Skeletal muscle cell (primary cell): ENCODE measurements at places on chromosomes 2 and 18.

- DNase-seq, result no peak
Observed at GRCh38 chr2:158197940-158198339, 96.3 kb downstream of the UPP2 start.

DNA sequence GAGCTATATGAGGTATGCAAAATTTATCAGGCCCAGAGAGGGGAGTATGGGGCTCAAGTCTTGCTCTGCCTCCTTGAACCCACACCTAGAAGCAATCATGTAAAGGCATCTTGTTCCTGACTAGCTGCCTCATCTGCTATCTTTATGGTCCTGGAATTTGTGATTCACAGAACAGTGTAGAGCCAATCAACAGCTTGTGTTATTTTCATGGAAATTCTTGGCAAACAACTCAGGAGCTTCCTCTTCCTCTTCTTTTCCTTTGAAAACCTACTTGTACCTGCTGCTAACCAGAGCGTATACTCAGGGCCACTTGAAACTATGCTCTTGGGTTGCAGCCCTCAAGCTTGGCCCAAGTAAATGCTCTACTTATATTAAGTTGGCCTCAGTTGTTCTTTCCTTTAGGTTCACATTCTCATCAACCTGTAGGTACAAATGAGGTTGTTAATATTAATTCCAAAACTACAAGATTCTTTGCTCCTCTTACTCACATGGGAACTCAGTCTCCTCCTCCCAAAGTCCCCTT, 3.5 kb upstream of the NOSTRIN start:
- DNase-seq, result no peak

DNA sequence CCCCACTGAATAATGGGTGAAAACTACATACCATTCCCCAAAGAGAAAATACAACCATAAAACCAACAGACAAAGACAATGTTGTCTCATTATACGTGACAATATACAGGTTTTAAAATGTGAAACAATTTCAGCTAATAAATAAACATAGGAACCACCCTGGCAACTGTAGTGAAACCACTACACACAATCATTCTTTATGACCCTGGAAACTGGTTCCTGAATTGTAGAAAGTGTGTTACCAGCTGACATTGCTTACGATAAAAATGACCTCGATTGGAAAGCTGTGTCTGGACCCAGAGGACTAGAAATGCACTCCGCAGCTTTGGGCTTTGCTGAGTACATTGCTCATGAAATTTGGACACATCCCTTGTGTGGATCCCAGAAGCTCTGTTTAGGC, 73.9 kb upstream of the LPIN2 start:
- no peak for DNase-seq

DNA sequence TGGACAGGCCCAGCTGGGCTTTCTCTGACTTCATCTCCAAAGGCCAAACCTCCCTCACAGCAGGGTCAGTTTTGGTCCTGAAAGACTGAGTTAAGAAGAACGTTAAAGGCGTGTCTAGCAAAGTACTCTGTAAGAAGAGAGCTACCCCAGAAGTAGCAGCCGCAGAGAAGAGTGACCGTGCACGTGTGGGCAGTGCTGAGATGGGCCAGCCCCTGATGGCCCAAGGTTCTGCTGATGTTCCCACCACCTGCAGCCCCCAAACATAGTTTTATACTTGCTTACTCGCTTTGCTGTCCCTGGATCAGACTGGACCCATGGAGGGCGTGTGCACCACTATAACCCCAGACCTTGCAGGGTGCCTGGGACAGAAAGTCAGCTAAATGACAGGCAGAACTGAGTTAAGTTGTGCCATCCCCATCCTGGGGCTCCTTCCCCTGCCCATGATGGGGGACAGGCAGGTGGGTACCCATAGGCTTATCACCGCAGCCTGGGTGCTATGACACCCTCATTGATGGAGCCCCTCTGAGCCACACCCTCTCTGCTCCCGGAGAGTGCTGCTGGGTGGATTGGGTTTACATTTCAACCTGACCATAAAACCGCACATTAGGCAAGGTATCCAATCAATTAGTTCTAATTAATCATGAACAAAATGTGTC, 367.3 kb upstream of the HS6ST1 start:
- DNase-seq, result no peak

DNA sequence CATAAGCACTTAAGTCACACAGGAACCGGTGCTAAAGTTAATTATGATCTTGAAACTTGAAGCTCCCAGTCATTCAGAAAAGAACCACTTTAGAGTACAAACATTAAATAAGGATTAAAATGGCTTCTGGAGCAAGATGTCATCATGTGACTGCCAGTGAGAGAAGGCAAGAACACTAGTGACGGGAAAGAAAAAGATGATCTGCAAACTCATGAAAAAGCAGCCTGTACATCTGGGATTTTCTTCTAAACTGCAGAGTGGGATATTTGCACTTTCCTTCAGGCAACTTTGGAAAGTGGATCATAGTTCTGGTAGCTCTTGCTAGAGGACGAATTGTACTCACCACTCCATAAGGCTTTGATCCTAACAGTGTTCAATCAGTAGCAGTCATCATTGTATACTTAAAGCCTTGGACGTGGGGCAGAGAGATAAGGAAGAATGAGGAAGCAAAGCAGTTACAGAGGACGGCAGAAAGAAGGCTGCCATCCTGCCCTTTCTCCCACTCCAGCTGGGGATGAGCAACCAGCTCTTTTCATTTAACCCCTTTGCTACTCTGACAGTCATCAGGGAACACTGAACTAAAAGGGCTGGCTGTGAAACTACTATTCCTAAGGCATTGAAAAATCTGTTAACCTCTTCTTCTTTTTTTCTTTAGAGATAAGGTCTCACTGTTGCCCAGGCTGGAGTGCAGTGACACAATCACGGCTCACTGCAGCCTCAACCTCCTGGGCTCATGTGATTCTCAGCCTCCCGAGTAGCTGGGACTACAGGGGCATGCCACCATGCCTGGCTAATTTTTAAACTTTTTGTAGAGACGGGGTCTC, 18.1 kb downstream of the ABHD3 start:
- DNase-seq, result no peak

DNA sequence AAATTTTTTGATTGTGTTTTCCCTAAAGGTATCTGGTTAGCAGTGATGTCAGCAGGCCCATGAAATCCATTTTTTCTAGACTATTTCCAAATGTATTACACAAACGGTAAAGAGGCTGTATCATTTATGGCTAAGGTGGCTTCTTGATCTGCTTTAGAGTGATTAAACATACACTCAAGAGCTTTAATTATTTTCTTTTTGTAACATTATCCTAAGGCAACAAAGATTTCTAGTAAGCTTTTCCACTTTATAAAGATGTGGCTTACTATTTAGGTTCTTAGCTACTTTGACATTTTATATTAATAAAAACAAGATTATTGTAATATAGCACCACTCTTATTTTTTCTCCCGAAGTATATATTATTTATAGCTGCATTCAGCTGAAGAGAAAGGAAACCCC, 16.5 kb downstream of the MFF start:
- no peak for DNase-seq

- DNase-seq, result no peak
Observed at GRCh38 chr2:66334237-66335029, 100.5 kb upstream of the MEIS1 start.

DNA sequence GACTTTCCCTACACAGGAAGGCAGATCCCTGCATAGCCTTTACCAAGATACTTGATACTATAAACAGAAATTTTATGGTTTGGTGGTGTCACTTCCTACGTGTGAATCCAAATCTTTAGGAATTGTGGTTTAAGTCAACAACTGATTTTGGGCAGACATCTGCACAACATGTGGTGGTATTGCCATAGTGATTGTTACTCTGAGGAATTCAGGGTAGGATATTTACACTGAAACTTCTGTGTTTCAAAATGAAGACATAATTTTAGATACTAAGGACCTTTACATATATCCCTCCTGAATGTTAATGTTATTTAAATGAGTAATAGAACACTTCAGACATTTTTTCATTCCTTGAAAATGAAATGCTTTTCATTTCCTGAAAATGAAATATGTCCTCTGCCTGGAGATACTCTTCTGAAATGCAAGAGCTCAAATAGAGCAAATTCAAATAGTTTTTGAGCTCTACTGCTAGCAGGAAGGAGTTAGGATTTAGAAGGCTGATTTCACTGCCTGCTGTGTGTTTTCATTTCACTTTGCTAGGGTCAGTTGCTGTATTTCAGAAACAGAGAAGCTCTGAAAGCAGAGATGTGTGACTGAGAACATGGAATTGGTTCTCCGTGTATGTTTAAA, 77.2 kb downstream of the MDH1 start:
- peak; percentile 48 for DNase-seq

- DNase-seq, result no peak
Observed at GRCh38 chr2:43133708-43134570, 92.5 kb downstream of the ZFP36L2 start.

DNA sequence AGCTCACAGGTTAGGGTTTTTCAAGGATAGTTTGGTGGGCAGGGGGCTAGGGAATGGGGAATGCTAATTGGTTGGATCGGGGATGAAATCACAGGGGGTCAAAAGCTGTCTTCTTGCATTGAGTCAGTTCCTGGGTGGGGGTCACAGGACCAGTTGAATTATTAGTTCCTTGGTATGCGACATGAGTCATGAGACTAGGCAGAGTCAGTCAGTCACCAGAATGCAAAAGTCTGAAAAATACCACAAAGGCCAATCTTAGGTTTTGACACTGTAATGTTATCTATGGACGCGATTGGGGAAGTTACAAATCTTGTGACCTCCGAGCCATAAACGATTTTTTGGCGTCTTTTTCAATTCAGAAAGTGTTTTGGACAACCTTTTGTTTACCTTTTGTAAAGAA, 101.2 kb downstream of the ZNF519 start:
- no peak for DNase-seq

DNA sequence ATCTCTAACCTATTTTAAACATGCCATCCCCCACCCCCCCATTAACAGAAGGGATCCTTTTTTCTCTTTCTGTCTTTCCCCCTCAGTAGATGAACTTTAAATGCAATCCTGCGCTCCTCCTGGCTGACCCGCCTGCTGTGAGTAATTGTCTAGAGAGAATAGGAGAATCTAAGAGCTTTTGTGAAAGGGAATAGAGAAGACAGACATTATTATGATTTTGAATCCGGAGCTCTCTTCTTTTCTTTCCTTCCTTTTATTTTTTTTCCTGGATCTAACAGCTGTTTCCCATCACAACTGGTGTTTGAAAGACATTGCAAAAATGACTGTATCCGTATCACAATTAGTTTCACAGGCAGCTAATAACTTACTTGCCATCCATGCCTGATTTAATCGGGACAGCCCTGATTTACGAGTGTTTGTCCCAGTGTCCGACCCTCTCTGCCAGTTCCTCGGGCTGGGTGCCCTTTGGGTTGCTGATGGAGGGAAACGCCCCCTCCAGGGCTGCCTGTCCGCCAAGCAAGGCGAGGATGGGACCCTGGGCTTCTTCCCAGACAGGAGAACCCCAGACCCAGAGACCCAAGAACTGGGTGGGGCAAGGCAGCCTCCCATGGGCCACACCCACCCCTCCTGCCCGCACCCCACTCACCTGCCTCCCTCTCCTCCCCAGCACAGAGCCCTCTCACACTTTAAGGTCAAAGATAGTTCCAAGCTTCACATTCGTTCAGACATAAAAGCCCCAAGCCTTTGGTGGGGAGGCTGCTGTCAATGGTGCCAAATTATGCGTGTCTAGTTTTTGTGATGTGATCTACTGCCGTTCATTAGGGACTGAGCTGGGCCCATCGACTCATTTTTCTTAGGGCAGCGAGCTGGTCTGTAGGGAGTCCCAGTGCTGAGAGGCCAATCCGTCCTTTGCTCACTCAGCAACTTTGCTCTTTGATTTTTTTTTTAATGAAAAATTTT, 231.7 kb downstream of the ZNF516 start:
- DNase-seq, result no peak

DNA sequence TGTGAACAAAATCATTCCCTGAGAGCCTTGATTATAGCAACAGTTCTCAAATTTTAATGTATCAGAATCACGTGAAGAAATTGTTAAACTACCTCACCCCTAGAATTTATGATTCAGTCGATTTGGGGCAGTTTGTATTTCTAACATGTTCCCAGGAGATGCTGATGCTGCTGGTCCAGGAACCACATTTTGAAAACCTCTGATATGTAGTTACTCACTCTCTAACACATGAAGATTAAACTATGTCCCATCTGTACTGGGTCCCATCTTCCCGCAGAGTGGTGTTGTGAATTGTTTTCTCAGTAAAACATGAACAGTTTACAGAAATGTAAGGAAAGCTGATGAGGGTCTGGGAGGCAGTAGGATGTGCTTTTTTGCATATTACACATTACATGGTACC, 223.1 kb downstream of the CDH20 start:
- no peak for DNase-seq

GRCh38 chr2:10264506-10265328, 38.0 kb upstream of the HPCAL1 start:
- DNase-seq, result no peak

DNA sequence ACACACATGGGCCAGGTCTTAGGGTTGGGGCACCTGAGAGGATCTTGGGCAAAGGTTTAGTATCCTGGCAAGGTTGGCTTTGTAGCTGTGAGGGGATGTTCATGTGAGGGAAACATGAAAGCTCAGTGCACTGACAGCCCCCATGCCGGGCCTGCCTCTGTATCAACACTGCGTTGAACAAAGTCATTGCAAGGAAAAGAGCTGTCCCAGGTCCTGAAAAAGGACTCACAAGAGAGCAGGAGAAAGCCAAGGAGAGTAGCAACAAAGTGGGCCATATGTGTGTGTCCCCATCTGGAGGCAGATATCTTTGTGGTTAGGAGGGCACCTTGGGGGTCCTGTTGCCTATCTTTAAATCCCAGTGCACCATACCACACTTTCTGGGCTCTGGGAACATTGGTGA, 237.8 kb upstream of the THSD7B start:
- DNase-seq, result no peak

DNA sequence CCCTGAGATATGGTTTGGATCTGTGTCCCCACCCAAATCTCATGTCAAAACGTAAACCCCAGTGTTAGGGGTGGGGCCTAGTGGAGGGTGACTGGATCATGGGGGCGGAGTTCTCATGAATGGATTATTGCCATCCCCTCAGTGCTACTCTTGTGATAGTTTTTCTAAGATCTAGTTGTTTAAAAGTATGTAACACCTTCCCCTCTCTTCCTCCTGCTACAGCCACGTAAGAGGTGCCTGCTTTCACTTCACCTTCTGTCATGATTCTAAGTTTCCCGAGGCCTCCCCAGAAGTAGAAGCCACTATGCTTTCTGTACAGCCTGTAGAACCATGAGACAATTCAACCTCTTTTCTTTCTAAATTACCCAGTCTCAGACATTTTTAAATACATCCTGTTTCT, 16.9 kb downstream of the PUM2 start:
- no peak for DNase-seq

GRCh38 chr2:222819722-222820333, 41.0 kb upstream of the ACSL3 start:
- DNase-seq, result no peak

GRCh38 chr2:169221745-169222369, 140.5 kb downstream of the LRP2 start:
- DNase-seq, result no peak

GRCh38 chr18:78271790-78272189, 707.8 kb upstream of the SALL3 start:
- DNase-seq, result no peak

- DNase-seq, result no peak
Observed at GRCh38 chr18:70181725-70182124, 23.8 kb downstream of the RTTN start.
